ENCODE measurements at places on chromosomes 3 and 15.

DNA sequence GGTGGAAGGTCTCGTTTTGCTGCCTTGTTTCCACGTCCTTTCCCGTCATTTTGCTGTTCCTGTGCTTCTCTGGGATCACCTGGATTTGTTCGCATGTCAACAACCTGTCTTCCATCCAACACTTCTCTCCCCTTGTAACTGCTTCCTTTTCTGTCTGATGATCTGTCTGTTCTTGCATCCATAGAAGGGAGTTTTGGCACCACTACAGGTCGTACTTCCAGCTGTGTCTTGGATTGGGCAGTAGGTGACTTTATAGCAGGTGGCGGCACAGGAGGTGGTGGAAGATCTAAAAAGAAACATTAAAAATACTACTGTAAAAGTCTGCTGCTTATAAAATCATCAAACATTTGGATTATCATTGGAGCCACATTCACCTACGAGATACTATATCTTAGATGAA, 1161.0 kb downstream of the ROBO1 start:
- DNase-seq: no peak

GRCh38 chr15:60479361-60480110, 594 bp upstream of the ICE2 start:
- DNase-seq: no peak

DNA sequence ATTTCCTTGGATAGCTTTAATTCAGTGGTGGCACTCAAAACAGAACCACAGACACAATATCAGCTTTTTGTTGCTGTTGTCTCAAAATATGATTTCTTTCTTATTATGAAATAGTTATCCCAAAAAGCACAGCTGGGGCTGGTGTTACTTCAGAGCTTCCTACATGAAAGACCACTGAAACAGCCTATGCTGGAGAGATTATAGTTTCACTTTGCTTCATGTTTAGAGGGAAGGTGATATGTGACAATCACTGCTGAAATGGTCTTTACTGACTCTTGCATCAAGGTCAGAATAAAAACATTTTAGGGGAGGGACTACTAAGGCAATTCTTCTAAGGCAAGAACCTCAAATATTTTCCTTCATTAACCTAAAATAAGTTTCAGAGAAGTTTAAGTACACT, 190.7 kb downstream of the TNIK start:
- DNase-seq: no peak

- DNase-seq: no peak
Observed at GRCh38 chr3:126580746-126581145, 22.0 kb upstream of the C3orf22 start.

DNA sequence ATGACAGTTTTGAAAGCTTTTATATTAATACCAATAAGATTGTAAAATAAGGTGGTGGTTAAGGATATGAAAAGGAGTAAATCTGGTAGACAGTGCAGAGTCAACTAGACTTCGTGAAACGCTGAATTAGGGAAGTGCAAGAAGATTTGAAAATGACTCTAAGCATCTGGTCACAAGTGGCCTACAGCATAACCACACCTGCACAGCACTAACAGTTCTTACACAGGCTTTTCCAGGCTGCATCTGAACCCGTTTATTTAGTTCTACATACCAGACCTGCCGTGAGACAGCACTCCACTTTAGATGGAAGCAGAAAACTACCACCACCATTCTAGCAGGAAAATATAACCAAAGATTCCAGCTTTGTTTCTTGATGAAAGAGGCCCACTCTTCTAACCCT, 1.9 kb downstream of the DMXL2 start:
- DNase-seq: no peak

- DNase-seq: no peak
Observed at GRCh38 chr15:36951731-36952247, 148.6 kb downstream of the MEIS2 start.

DNA sequence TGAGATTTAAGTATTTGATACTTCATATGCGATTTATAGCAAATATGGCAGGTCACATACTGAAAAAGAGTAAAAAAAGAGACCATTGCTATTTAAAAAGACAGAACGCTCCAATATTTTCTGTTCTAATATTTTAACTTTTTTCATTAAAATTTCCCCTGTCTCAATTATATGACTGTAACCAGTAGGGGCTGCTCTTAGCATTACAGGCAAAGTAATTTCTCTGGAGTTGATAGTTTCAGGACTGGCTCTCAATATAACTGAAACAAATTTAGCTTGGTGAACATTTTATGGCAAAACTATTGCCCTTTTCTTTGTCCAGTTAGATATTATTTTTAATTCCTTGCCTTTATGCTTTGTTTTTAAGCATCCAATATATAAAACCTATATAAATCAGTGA, 286.3 kb upstream of the ROBO2 start:
- no peak for DNase-seq

DNA sequence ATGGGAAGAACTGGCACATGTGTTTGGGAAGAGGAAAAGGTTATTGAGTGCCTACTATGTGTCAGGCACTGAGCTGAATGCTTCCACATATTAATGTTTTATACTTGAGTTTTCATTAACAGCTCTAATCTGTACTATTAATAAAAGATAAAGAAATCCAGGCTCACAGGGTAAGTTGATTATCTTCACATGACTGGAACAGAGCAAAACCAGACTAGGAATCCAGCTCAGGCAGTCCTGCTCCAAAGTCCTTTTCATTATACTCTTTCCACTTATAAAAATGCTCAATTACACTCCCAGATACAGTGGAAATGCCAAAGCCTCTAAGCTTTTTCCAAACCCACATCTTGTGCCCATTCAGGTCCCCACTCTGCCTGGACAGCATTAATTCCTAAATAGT, 97.6 kb downstream of the TNIK start:
- no peak for DNase-seq

Data from activated T-cell treated with anti-CD3 and anti-CD28 coated beads for 1 hour (primary cell).